ENCODE measurements at places on chromosomes 11 and 22.

DNA sequence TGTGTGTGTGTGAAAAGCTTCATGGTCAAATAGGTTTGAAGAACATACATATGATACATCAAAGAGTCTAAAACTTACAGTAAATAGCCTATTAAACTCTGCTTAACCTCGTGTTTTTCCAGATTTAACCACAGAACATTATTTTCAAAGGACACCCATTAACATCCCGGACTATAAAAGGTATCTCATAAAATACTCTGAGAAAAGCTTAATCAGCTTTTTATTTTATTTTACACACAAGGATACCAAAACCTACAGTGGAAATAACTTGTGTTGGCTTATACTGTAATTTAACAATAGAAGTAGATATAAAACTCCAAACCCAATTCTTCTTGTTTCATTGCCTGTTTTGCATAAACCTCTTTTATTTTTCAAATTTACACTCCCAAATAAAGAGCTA, 49.8 kb upstream of the CHRNA10 start:
- no peak for DNase-seq

DNA sequence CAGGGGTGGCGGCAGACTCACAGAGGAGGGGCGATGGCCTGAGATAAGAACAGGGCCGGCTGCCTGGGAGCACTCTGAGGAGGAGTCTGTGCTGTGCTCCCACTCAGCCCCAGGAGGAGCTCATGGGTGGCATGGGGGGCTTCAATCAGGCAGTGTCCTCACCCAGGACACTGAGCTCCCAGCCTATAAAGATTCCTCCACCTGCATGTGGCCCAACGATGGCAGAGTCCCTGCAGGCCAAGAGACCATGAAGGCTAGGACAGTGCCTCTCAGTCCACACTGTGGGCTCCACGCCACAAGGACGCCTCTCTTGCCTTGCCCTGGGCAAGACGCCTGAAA, 1.9 kb downstream of the CST6 start:
- DNase-seq = no peak

DNA sequence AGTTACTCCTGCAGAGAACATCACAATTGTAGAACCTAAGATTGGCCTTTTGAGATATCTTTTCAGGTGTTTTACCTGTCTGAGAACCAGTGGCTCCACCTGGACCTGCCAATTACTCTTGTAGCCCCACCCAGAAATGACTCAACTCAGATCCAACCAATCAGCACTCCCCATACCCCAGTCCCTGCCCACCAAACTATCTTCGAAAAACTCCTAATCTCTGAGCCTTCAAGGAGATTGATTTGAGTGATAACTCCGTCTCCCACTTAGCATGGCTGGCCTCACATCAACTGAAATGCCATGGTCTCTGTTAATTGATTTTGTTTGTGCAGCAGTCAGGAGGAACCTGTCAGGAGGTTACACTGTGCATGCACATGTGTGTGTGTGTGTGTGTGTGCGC, 103.6 kb downstream of the MTNR1B start:
- no peak for DNase-seq

GRCh38 chr11:119709638-119710346, 19.2 kb downstream of the NECTIN1 start:
- DNase-seq = peak; percentile 75

- DNase-seq = no peak
Measured at GRCh38 chr11:124745835-124746620, 6.0 kb downstream of the VSIG2 start.

- DNase-seq = no peak
Measured at GRCh38 chr11:23399995-23400394, 539.7 kb upstream of the CCDC179 start.

DNA sequence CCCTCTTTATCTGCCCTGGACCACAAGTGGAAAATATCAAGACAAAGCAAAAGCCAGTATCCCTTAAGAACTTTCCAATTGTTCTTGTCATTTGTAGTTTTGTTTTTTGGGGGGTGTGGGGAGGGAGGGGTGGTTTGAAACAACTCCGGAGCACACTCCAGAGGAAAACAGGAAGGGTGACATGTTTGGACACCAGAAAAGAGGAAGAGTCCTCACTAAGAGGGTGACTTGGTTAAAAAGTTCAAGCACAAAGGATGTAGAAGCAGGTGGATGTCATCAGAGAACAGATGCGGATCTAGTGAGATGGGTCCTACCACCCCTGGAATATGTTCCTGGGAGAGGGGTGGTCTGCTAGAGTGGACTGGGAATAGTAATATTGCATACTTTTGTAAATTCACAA, 25.8 kb downstream of the ADAMTS8 start:
- no peak for DNase-seq

- DNase-seq = no peak
Measured at GRCh38 chr11:15815246-15816195, 540.8 kb downstream of the SOX6 start.

- no peak for DNase-seq
Measured at GRCh38 chr11:46309814-46310259, 32.4 kb downstream of the CREB3L1 start.

DNA sequence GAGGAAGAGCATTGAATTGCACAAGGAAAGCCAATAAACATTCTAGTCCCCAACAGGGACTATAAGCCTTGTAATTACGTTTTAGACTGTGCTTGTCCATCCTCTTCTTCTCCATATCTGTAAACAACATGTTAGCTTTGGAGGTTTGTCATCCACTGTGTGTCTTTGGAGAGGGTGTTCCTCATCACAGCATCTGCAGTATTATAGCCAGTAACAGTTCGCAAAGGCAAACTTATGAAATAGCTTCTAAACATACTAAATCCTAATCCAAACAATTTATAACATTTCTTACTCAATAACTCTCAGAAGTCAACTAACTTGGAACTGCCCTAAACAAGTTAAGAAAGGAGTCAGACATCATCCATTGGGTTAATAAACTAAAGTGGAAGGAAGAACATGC, 10.3 kb upstream of the BDNF start:
- DNase-seq = no peak

GRCh38 chr11:26944866-26945664, 48.8 kb upstream of the FIBIN start:
- no peak for DNase-seq

- no peak for DNase-seq
Measured at GRCh38 chr11:35260342-35260985, 121.5 kb downstream of the CD44 start.

DNA sequence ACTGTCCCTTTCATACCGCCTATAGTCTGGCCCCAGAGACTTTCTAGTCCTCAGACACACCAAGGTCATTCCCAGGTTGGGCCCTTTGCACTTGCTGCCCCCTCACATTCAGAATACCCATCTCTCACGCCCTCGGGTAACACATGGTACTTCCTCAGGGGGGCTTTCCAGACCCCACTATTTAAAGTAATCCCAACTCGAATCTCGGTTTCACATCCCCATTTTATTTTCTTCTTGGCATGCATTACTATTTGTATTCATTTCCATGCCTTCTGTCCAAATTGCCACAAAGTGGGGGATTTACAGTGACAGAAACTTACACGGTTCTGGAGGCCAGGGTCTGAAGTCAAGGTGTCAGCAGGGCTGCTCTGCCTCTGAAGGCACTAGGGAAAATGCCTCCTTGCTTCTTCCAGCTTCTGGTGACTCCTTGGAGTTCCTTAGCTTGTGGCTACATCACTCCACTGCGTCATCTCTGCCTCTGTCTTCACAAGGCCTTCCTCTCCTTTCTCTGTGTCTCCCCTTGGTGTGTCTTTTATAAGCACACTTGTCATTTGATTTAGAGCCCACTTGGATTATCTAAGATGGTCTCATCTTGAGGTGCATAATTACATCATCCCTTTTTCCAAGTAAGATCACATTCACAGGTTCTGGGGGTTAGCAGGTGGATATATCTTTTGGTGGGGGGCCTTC, 15.1 kb downstream of the RCN1 start:
- no peak for DNase-seq

DNA sequence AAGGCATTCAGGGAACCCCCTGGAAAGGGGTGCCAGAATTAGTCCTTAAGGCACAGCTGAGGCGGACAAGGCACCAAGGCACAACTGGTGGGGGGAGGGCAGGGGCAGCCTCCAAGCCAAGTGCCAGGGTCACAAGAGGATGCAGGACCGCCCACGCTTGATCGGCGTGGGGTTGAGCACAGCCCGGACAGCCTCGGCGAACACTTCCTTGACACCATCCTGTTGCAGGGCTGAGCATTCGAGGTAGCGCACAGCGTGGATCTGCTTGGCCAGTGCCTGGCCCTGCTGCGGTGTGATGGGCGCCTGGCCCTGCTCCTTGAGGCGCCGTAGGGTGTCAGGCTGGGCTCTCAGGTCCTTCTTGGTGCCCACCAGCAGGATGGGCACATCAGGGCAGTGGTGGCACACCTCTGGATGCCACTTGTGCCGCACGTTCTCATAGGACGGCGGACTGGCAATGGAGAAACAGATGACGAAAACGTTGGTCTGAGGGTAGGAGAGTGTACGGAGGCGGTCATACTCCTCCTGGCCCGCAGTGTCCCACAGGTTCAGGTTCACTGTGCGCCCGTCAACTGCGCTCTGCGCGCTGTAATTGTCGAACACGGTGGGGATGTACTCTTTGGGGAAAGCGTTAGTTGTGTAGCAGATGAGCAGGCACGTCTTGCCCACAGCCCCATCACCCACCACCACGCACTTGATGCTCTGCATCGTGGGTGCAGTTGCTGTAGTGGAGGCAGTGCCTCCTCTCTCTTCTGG, 13.1 kb downstream of the RHOG start:
- no peak for DNase-seq

DNA sequence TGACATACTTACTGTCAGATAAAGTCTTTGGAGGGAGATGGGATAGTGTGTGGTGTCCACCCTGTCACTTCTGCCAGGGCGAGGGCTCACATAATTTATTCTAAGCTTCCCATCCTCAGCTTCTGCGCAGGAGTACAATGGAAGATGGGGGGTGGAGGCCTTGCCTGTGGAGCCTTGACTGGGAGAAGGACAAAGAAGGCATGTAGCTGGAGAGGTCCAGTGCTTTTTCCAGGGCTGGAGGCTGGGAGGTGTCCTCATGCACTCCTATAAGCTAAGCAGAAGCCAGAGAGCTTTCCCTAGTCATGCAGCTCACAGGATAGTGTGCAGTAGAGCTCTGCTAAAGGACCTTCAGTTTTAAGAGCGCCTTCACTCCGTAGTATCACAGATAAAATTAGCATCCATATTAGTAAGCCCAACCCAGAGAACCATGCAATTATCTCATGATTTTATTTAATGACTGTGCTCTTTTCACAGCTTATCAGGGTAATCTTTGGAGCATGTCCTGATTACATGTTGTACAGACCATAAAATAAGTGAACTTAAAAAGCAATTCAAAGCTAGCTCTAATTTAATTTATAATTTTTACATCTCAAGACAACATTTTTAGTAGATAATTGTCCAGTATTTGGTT, 148.3 kb downstream of the TEAD1 start:
- no peak for DNase-seq

DNA sequence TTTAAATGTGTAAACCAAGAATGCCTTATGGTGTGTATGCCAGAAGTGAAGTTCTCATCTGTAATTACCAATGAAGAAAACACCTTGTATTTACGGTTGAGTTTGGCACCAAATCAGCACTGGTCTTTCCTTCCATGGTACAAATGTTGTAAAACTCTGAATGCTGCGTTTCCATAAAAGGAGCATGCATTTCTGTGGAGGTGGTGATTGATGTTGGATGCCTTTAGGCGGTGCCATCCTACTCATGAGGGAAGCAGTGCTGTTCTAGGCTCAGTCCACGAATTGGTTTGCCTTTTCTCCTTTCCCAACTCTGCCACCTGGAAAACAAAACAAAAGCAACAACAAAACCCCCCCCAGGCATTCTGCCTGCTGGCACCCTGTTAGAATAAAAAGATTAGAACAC, 124.4 kb downstream of the TEAD1 start:
- DNase-seq = no peak

DNA sequence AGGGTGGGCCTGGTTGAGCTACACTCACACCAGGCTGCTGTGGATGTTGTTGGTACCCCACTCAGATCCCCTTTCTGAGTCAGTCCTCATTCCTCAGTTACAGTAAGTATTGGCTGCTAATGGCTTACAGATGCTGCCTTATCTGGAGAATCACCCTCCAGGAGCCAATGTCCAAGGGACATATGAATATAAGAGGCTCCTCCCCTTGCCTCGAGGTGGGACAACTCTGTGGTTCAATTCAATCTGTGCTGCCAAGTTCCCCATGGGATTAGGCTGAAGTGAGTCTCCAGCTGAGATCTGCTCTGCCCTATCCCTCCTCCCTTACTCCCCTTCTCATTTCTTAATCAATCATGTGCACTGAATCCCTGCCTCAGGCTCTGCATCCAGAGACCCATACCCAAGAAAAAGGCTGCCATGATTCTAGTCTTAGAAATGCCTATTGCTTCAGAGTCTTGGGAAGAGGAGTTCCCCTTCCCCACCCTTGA, 168.8 kb upstream of the SYT13 start:
- no peak for DNase-seq

DNA sequence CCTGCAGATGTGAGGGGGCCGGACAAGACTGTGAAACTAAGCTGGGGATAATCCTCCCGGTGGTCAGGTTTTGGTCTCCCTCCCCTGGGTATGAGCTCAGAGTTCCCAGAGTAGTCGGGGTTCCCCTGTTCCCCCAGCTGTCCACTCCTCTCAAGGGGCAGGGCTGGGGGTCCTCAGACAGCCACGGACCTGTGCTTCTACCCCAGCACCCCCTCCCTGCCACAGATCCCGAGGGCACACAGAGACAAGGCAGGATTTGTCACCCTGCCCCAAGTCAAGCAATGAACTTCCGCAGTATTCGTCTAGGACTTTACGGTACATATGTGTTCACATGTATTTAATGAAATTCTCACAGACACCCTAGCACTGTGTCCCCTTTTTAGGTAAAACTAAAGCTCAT, 45.2 kb downstream of the APOL1 start:
- no peak for DNase-seq

DNA sequence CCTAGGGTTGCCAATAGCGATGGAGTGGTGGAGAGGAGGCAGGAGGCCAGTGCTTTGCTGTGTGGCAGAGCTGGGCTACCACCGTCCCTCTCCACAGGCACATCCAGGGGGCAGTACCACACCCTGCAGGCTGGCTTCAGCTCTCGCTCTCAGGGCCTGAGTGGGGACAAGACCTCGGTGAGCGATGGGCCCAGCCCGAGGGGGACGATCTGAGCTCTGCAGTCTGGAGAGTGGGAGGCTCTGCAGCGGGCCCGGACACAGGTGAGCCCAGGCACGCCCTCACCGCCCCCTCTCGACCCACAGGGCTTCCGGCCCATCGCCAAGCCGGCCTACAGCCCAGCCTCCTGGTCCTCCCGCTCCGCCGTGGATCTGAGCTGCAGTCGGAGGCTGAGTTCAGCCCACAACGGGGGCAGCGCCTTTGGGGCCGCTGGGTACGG, 2.5 kb downstream of the PKP3 start:
- DNase-seq = no peak

DNA sequence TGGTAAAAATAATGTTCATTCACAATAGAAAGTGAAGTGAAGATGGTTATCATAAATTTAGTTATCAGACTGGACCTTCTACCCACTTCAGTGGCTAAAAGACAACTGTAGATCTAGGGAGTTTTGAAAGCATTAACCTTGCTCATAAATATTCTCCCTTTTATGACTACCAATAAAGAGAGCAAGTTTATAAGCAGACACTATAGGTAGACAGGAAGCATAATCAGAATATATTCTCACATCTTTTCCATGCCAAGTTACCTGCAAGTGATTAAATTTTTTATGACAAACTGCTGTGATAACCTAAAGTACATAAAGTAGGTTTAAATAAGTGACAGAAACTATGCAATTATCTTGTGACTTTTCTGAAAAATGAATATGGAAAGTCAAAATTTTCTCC, 62.5 kb downstream of the LUZP2 start:
- no peak for DNase-seq

Data from occipital lobe (tissue), 3 donors.